ENCODE measurements at places on chromosomes 3 and 15.
A peak's percentile ranks its signal among the peaks of the same experiment; 100 is the strongest.

- DNase-seq, result no peak
Measured at GRCh38 chr15:100158356-100158755, 183.4 kb downstream of the ADAMTS17 start.

DNA sequence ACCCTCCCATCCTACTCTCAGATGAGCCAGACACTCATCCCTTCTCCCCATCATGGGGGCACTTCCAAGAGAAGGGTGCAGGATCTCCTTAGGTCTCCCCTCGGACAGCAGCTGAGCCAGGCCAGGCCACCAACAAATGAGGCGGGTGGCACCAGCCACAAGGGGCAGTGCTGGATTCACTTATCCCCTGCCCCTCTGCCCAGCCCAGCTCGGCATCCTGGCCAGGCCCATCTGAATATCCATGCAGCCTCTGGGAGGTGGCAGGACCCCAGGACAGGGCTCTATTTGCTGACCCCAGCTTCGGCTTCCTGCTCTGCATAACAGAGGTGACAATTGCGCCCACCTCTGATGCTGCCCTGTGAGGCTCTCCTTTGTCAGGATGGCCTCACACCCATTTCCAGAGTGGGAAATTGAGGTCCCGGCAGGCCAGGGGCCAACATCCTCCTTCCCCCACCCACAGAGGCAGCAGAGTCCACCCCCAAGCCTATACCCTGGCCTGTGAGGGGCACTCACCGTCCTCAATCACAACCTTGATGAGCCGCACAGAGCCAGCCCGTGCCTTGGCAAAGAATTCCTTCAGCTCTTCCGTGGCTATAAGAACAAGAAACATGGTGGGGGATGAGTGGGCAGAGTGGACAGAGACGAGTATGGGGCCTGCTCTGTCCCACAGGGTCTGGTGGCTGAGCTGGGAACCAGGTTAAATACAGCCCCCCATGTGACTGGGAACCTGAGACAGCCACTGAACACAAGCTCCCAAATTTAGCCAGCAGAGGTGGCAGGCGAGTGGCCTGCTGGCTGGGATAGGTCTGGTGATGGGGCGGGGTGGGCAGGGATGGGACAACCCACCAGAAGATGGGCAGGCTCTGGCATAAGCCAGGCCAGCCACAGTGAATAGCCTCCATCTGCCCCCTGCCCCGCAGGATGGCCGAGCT lies 4.2 kb downstream of the TWF2 start:
- no peak for DNase-seq

DNA sequence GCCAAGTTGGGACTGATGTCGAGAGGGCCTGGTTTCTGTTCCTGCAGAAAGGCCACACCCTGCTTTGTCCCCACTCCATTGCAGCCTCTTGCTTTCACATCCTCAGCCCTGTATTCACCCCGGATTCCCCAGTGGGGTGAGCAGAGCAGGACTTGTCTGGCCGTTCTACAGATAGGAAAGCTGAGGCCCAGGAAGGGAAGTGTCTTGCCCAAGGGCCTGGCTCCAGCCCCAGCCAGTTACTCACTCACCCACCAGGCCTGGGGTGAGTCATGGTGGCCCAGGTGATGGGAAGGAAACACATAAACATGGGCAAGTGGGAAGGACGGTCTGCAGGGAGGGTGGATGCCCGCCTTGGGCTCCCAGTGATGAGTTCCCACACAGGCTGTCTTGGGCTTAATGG lies 6.1 kb upstream of the DUSP7 start:
- DNase-seq, result no peak

- DNase-seq, result no peak
Measured at GRCh38 chr3:137020315-137020714, 62.5 kb downstream of the IL20RB start.

GRCh38 chr15:64503197-64503596 lies 42.8 kb downstream of the ZNF609 start:
- DNase-seq, result no peak

GRCh38 chr3:130823241-130823884 lies 70.5 kb upstream of the ATP2C1 start:
- no peak for DNase-seq

DNA sequence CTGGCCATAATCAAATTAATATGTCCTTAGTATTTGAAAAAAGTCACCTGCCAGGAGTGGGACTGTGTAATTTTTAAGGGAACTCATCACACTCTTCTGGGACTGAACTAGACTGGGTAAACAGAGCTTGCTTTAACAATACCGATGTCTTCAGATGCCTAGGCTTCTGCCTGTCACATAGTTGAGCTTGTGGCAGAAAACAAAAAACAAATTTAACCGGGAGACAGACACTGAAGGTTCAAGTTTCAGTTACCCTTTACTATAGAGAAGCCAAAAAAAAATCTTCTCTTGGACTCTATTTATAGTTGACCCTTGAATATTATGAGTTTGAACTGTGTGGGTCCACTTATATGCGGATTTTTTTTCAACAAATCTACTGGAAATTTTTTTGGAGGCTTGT lies 10.8 kb downstream of the PPP1R2 start:
- no peak for DNase-seq

- DNase-seq, result no peak
Measured at GRCh38 chr15:56944485-56944884, 26.0 kb downstream of the TCF12 start.

- peak; percentile 69 for DNase-seq
Measured at GRCh38 chr15:29952225-29952624, 130.0 kb upstream of the TJP1 start.

GRCh38 chr3:183189641-183190040 lies 27.1 kb upstream of the LAMP3 start:
- DNase-seq, result no peak

DNA sequence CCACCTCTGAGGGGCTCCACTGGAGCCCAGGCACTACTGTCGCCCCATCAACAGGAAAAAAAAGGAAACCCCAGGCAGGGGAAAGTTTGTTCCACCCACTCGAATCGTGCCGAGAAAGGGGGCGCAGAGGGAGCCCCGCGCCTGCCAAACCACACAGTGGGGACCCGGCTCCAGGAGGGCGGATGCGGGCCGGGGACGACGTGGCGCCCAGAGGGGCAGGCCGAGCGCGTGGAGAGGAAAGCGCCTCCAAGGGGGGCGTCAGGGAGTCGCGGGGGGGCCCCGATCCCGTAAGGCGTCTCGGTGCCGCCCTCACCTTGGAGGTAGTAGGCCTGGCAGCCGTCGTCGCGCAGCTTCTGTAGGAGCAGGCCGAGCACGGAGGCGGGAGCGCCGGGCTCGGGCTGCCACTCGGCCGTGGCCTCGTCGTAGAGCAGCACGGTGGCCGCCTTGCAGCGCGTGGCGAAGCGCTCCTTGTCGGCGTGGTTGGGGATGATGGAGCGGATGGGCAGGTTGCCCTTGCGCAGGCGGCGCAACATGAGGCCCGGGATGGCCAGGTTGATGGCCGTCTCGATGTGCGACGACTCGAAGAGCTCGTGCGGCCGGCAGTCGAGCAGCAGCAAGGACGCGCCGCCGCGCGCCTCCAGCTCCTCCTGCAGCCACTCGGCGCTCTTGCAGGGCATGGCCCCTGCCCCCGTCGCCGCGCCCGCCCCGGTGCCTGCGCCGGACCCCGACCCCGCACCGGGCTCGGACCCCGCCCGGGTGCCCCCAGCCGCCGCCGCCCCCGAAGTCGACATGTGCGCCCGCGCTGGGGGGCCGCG lies 627 bp downstream of the DUSP7 start:
- DNase-seq, result no peak

GRCh38 chr3:16352428-16352827 lies 87.4 kb downstream of the OXNAD1 start:
- no peak for DNase-seq

- no peak for DNase-seq
Measured at GRCh38 chr3:129504471-129505100, 23.9 kb upstream of the RHO start.

- DNase-seq, result no peak
Measured at GRCh38 chr3:22526266-22526837, 676.8 kb upstream of the UBE2E2 start.

GRCh38 chr15:75177360-75178071 lies 24.2 kb upstream of the C15orf39 start:
- DNase-seq, result no peak

GRCh38 chr3:106428565-106428994 lies 559.8 kb upstream of the CBLB start:
- no peak for DNase-seq

DNA sequence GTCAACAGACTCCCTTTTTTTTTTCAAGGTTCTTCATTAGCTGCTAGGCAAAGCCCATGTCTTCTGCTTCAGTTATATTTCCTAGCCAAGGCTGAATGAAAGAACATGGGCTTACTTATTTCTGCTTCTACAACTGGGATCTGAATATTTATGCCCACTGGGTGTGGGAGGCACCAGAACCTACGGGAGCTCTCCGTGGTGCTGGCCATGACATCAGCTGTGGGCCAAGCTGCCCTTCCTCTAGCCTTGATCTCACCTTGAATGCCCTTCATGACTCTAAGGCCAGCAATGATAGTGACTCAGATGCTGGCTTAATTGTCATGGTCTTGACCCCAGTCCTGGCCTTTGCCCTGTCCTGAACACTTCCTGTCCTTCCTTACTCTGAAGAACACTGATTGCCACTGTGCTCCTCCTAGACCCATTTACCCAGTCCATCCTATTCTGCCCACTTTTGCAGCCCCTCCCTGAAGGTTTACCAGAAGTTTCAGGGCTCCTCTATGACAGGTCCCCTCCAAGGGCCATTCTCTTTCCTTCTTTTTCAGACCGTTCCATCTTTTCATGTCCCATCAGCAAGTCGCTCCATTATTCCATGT lies 32.8 kb upstream of the PRR20G start:
- no peak for DNase-seq

GRCh38 chr3:44013967-44014366 lies 227.7 kb upstream of the TOPAZ1 start:
- DNase-seq, result no peak

- DNase-seq, result no peak
Measured at GRCh38 chr15:25609371-25609770, 170.5 kb upstream of the UBE3A start.

Data from NCI-H1092 (cell line).